ENCODE measurements at places on chromosomes 7 and 10.

- no peak for DNase-seq
These were observed 29.3 kb upstream of the CCL24 start for GRCh38 chr7:75842836-75843446.

GRCh38 chr10:10271639-10272192 lies 746.0 kb upstream of the CELF2 start:
- DNase-seq: no peak

GRCh38 chr10:128296253-128297007 lies 170.2 kb upstream of the MKI67 start:
- no peak for DNase-seq

- DNase-seq: no peak
These were observed 7.3 kb downstream of the ITIH2 start for GRCh38 chr10:7710446-7710845.

- DNase-seq: no peak
These were observed 251.4 kb downstream of the KIF20B start for GRCh38 chr10:89952751-89953150.

DNA sequence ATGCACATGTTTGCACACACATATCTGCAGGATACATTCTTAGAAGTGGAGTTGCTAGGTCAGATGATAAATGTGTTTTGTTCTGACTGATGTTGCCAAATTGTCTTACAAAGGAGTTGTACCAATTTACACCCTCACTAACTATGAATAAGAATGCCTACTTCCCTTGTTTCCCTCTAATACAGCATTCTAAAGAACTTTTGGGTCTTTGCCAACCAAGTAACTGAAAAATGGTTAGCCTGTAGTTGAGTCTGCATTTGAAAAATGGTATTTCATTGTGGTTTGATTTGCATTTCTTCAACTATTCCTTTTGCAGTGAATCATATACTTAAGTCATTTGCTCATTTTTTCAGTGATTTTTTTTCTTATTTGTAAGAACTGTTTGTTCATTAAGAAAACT lies 48.4 kb downstream of the TMEM26 start:
- DNase-seq: no peak

GRCh38 chr10:101986624-101986971 lies 69.4 kb downstream of the ARMH3 start:
- DNase-seq: no peak

DNA sequence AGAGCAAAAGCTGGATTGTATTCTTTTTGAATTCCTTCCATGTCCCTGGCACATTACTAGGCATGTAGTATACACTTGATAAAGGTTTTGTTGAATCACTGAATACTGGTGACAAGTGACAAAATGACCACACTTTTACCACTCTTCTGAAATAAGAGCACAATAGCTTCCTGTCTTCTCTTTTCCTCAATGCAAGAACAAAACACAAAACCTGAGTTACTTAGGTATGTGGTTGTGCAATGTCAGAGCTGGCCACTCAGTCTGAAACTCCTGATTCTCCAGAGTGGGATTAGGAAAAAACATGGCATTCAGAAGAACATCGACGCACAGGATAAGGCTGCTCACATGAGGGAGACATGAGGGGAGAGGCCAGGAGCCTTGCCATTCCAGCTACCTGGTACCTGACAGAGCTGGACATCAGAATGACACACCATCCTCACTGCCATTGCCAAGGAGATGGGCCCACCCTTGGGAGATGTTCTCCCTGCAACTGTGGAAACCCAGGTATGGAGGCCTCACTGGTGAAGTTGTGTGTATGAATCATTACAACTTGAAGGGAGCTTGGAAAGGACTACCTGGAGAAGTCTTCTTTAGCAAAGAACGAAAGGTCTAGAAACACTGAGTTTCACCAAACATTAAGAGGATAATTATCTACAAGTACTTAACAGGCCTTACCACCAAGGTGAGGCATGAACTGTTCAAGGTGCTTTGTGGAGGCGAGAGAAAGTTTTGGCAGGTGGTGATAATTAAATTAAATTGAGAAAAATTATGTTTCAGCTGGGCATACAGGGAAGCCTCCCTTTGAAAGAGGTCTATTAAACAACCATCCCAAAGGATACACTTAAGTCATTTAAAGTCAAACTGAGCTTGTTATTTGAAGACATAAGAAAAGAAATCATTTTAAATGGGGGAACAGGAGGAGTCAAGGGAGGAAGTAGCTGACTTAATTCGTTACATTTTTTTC lies 246.5 kb upstream of the AOAH start:
- DNase-seq: no peak

- no peak for DNase-seq
These were observed 11.5 kb downstream of the FOXL3 start for GRCh38 chr7:301291-302053.
